ENCODE measurements at places on chromosomes 3 and 15.

GRCh38 chr3:195834675-195835583 is 23.2 kb upstream of the MUC4 start:
- no peak for DNase-seq

DNA sequence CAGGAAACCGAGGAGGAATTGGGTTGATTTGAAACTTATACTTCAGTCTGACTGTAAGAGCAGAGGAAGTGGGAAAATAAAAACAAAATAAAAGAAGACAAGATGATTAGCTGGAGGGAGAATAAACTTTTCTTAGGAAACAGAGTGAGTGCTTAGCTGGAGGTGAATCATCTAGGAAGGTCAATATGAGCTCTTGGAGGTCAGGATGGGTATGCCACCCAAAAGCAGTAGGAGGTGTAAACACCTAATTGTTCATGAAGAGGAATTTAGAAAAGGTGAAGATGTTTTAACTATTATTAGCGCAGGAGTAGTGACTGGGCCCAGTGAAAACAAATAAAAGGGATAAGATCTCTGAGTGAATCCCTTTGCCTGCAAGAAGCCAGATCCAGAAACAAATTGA is 39.9 kb upstream of the ARL14 start:
- no peak for DNase-seq

DNA sequence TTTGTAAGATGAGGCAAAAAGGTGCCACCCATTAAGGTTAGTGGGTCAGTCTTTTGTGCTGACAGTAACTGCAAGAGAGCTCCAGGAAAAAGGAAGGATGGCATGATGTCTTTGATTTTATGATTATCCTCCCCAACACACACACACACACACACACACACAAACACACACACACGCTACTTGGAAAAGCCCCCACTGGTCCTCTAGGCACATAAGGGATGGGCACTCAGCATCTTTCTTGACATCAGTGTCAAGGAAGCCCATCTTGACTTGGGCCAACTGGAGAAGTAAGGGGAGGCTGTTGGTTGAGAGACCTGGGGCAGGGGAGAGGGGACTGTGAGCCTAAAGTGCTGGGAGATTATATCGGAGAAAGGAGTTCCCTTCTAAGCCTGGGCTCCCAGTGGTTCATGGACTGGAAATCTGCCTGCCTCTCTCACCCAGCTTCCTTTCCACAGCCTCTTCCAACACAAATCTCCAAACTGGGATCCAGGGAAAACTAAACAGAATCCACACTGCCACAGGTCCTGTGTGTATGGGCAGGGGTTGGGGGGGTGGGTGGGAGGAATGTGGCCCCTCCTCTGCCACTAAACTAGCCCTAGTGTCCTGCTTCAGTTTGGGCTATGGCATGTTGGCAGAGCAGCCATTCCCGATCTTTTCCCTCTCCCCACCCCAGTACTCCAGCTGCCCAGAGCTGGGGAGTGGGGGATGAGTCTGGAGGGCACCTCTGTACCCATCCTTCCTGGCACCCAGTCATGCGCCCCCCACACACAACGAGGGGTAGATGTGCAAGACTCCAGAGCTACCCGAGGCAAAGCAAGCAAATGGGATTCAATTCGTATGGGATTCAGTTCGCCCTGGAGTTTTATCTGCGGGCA is 1.6 kb downstream of the AMOTL2 start:
- DNase-seq = no peak

GRCh38 chr15:52294881-52295420 is 653 bp downstream of the MYO5C start:
- no peak for DNase-seq
